Naive B cell (primary cell): ENCODE measurements at places on chromosomes 1 and 21. TPM values are rescaled to one million over a fixed set of nuclear protein-coding genes. Genes with fewer than 3 reads are reported as not detected.

DNA sequence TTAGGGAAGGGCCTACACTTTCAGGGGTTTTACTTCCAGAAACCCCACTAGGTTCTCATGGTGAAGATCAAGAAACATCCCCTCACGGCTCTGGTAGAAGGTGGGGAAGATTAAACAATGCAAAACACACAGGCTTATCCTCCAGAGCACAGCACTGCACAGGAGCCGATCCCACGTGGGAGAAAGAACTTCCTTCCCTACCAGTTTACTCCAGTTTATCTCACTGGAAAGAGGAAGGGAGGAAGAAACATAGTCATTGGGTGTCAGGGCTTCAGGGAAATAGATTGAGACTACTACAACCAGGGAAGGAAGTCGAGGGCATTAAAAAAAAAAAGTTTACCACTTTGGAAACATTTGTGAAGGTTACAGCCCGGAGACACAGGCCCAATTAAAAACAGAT is 164.4 kb downstream of the NTPCR start:
- DNase-seq, result no peak
- H3K36me3 ChIP-seq, result peaks cover 25% of the 10 kb centered on the region
- H3K4me1 ChIP-seq, result no peaks in the 10 kb centered on the region
- H3K27me3 ChIP-seq, result no peaks in the 10 kb centered on the region
- no peak overlapping the region for H3K4me3 ChIP-seq

DNA sequence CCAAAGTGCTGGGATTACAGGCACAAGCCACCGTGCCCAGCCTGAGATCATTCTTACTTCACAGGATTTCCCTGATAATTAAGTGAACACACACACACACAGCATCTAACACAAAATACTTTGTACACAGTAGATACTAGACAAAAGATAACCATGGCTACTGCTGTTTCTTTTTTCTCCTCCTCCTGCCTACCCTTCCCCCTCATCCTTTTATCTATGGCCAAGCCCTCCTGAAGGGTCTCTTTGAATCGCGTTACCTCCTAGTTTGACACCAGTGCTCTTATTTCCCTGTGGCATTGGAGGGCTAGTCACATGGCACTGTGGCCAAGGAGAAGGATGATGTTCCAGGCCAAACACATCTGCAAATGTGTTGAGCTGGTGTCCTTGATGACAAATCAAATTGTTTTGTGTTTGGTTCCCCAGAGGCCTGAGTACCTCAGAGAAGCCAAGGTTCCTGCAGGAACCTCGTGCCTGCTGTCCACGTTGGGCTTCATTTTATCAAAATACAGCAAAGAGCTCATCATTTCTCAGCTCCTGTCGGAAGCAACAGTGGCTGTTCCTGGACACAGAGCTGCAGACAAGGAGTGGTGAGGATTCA is 20.6 kb downstream of the NDUFS5 start:
- no peaks in the 10 kb centered on the region for H3K27me3 ChIP-seq
- no peak overlapping the region for H3K27ac ChIP-seq
- no peak overlapping the region for H3K4me3 ChIP-seq
- DNase-seq, result no peak
- no peaks in the 10 kb centered on the region for H3K36me3 ChIP-seq
- H3K4me1 ChIP-seq, result peaks cover 19% of the 10 kb centered on the region

DNA sequence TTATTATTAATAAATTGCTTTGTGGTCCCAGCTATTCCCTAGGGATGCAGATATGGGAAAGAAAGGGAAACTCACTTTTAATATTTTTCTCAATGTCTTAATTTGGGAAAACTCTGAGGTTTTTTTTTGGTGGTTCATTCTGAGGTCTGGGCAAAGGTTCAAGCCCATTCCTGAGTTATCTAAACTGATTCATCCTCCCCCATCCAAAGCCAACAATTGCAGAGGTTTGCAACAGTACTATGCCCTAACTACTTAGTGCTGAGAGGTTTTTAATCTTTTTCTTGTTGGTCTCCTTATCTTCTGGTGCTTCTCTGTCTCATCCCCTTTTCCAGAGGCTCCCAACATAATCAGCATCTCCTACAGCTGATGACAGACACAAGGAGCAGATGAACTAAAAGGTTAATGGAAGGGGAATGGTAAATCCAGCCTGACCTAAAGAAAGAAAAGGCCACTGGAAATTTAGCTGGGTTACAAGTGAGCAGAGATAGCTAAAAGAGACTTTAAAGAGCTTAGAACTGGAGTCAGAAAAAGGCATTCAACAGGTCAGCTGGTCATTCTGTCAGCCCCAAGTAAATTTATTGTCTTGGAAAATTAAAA is 390.4 kb downstream of the TGFB2 start:
- no peaks in the 10 kb centered on the region for H3K36me3 ChIP-seq
- no peak overlapping the region for H3K27ac ChIP-seq
- H3K27me3 ChIP-seq, result no peaks in the 10 kb centered on the region

DNA sequence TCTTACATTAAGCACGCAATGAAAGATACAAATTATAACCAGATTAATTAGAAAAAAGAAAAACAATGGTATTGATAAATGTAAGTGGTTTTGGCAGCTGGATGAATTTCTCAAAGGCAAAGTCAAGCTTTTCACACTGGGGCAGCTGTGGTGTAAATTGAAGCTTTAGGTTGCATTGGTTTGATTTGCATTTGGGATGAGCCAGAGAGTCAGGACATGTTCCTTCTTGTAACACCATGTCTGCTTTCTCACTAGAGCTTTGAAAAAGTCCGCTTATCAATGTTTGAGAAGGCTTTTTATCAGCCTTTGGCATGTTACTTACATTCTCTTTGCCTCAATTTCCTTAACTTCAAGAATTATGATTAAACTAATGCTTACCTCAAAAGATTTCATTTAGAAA is 173.9 kb downstream of the GPATCH2 start:
- H3K27me3 ChIP-seq, result no peaks in the 10 kb centered on the region
- H3K36me3 ChIP-seq, result no peaks in the 10 kb centered on the region
- no peak overlapping the region for H3K27ac ChIP-seq
- no peak for DNase-seq

GRCh38 chr1:236181059-236181458 is 38.7 kb downstream of the GPR137B start:
- H3K27me3 ChIP-seq, result no peaks in the 10 kb centered on the region
- no peak overlapping the region for H3K4me3 ChIP-seq
- H3K27ac ChIP-seq, result no peak overlapping the region
- DNase-seq, result no peak
- no peaks in the 10 kb centered on the region for H3K36me3 ChIP-seq
- H3K4me1 ChIP-seq, result no peaks in the 10 kb centered on the region

DNA sequence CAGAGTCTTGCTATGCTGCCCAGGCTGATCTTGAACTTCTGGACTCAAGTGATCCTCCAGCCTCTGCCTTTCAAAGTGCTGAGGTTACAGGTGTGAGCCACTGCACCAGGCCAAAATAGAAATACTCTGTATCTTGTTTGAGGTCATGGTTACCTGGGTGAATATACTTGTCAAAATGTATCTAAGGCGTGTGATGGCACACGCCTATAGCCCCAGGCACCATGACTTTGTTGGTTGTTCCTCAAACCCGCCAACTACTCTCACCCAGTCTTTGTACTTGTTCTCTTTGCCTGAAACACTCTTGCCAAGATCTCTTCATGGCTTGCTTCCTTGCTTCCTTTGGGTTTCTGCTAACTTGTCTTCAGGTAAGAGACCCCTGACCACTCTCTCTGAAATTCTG is 38.0 kb upstream of the RGS5 start:
- no peaks in the 10 kb centered on the region for H3K27me3 ChIP-seq
- no peak overlapping the region for H3K4me3 ChIP-seq
- no peaks in the 10 kb centered on the region for H3K4me1 ChIP-seq
- no peaks in the 10 kb centered on the region for H3K36me3 ChIP-seq
- no peak for DNase-seq
- no peak overlapping the region for H3K27ac ChIP-seq

- DNase-seq, result no peak
- H3K27me3 ChIP-seq, result peaks cover 26% of the 10 kb centered on the region
- peak overlapping the region; percentile 79 for H3K27ac ChIP-seq
- no peaks in the 10 kb centered on the region for H3K36me3 ChIP-seq
Observed at GRCh38 chr1:22854688-22855565, 117.7 kb downstream of the LACTBL1 start.

- H3K27me3 ChIP-seq, result peaks cover 54% of the 10 kb centered on the region
- no peaks in the 10 kb centered on the region for H3K36me3 ChIP-seq
- no peaks in the 10 kb centered on the region for H3K4me1 ChIP-seq
- no peak for DNase-seq
- no peak overlapping the region for H3K4me3 ChIP-seq
Observed at GRCh38 chr1:41341365-41341683, 19.9 kb upstream of the FOXO6 start.

DNA sequence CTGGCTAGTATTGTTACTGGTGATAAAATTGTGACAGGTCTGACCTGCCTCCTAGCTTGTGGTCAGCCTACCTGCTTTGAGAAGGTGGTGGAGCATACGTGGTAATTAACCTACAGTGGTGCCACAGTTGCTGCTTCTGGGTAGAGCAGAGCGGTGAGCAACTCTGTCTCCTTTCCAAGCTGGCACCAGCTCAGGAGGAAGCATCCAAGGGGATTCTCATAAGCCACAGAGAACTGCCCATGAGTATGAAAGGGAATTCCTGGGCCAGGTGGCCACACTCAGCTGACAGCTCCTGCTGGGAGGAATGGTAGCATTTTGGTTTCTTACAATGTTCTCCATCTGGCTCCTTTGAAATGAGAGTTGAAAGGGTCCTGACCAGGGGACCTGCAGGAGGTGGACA is 39.4 kb downstream of the ATP2B4 start:
- DNase-seq, result no peak
- no peak overlapping the region for H3K27ac ChIP-seq
- no peaks in the 10 kb centered on the region for H3K4me1 ChIP-seq
- no peaks in the 10 kb centered on the region for H3K36me3 ChIP-seq
- no peaks in the 10 kb centered on the region for H3K27me3 ChIP-seq

DNA sequence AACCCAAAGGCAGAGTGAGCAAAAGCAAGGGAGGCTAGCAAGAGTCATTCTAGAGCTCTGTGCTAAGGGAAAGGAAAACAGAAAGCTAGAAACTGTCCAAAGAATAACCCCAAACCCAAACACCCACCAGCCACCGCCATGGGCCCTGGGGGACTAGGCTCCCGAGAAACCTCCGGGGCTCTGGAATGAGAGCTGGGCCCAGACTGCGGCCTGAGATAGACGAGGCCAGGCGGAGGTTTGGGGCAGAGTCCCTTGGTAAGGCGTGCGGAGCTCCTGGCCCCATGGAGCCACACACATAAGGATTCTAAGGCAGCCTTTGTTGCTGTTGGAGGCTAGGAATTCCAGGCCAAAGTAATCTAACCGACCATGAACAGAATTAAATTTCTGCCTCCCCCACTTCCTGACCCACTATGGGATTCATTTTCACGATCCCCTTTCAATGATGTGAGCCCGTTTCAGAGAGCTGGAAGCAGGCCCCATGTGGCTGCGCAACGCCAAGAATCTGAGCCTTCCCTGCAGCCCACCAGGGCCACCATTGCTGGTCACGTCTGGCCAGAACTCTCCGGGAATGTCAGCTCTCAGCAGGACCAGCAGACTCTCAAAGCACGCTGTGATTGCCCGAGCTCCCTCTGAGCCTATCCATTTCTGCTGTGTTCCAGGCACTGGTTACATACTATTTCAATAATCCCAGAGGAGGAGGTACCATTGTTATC is 145.0 kb downstream of the TRABD2B start:
- no peaks in the 10 kb centered on the region for H3K27me3 ChIP-seq
- H3K36me3 ChIP-seq, result no peaks in the 10 kb centered on the region
- no peaks in the 10 kb centered on the region for H3K4me1 ChIP-seq
- no peak overlapping the region for H3K27ac ChIP-seq
- no peak for DNase-seq
- no peak overlapping the region for H3K4me3 ChIP-seq

GRCh38 chr1:186146974-186147373 is 228.1 kb downstream of the TPR start:
- no peaks in the 10 kb centered on the region for H3K27me3 ChIP-seq
- no peaks in the 10 kb centered on the region for H3K4me1 ChIP-seq
- DNase-seq, result no peak
- no peak overlapping the region for H3K27ac ChIP-seq
- no peaks in the 10 kb centered on the region for H3K36me3 ChIP-seq

DNA sequence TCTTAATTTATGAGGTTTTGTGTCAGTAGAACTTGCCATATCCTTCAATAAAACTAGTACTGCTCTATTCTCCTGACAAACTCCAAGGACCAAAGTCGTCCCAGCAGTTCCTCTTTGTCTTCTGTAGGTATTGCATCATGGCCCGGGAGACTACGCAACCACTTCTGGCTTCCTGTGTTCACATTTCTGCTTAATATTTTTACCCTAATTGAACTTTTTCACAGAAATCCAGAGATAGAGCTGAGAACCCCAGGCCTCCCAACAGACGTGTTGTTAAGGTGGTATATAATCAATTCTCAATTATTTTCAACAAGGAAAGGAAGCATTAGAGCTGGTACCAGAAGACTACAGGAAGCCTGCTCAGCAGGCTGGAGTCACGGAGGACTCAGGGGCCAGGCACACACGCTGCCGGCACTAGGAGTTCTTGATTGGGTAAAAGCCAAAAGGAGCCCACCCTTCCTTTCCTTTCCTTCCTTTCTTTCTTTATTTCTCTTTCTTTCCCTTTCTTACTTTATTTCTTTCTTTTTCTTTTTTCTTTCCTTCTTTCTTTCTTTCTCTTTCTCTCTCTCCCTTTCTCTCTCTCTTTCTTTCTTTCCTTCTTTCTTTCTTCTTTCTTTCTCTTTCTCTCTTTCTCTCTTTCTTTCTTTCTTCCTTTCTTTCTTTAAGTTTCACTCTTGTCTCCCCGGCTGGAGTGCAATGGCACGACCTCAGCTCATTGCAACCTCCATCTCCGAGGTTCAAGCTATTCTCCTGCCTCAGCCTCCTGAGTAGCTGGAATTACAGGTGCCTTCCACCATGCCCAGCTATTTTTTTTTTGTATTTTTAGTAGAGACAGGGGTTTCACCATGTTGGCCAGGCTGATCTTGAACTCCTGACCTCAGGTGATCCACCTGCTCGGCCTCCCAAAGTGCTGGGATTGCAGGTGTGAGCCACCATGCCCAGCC is 173.7 kb downstream of the ZBTB18 start:
- H3K36me3 ChIP-seq, result peaks cover 8% of the 10 kb centered on the region
- H3K4me3 ChIP-seq, result peak overlapping the region; percentile 35
- H3K27ac ChIP-seq, result no peak overlapping the region
- DNase-seq, result no peak

- peak overlapping the region; percentile 75 for H3K27ac ChIP-seq
- peaks cover 67% of the 10 kb centered on the region for H3K4me1 ChIP-seq
- peak; percentile 7 for DNase-seq
- H3K27me3 ChIP-seq, result no peaks in the 10 kb centered on the region
Observed at GRCh38 chr1:12435639-12436344, 182.2 kb downstream of the DHRS3 start.

GRCh38 chr1:13587256-13588030 is 3.8 kb downstream of the PDPN start:
- peaks cover 6% of the 10 kb centered on the region for H3K4me1 ChIP-seq
- no peak overlapping the region for H3K27ac ChIP-seq
- H3K36me3 ChIP-seq, result no peaks in the 10 kb centered on the region
- H3K4me3 ChIP-seq, result no peak overlapping the region
- DNase-seq, result no peak

SPRR2B gene
- not detected for polyA plus RNA-seq

TAF13 gene
- polyA plus RNA-seq, result 2.0 TPM

SLC27A3 gene
- 4.1 TPM for polyA plus RNA-seq

RNU1-1 gene
- 27.4 TPM for polyA plus RNA-seq

PRKAB2 gene
- polyA plus RNA-seq, result 4.2 TPM

CYP2J2 gene
- polyA plus RNA-seq, result not detected
